ENCODE measurements at places on chromosomes 2 and 18.

- no peak for DNase-seq
Measured at GRCh38 chr2:136328207-136328795, 210.4 kb upstream of the CXCR4 start.

GRCh38 chr18:275486-275885 lies 7.6 kb upstream of the THOC1 start:
- no peak for DNase-seq

GRCh38 chr2:105576050-105576439 lies 168.7 kb upstream of the NCK2 start:
- DNase-seq, result no peak

- DNase-seq, result no peak
Measured at GRCh38 chr2:96170626-96171025, 25.4 kb upstream of the DUSP2 start.

- DNase-seq, result no peak
Measured at GRCh38 chr2:95234816-95235215, 27.5 kb downstream of the ZNF892 start.

- no peak for DNase-seq
Measured at GRCh38 chr2:72994991-72995380, 76.5 kb downstream of the SFXN5 start.

GRCh38 chr2:165794536-165794928 lies 485 bp upstream of the GALNT3 start:
- no peak for DNase-seq

DNA sequence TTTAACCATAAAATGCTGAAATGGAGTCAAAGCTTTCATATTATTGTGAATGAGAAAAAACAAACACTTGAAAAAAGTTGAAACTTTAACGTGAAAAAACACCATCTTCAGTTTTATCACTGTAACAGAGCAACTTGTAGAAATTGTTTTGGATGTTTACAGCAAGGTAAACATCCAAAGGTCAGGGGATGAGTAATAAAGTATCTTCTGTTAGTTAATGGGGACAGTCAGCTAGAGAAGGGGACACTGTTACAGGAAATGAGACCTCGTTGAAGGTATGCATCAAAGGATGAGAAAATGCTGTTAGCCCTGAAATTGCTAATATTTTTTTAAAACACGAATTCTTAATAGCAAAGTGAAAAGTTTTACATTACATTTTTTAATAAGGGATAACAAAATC lies 2.9 kb downstream of the RHBDD1 start:
- DNase-seq, result no peak

- DNase-seq, result no peak
Measured at GRCh38 chr2:235550378-235550760, 56.5 kb downstream of the AGAP1 start.

- no peak for DNase-seq
Measured at GRCh38 chr2:100767224-100767653, 52.7 kb upstream of the NPAS2 start.

GRCh38 chr2:217954971-217955740 lies 47.6 kb downstream of the TNS1 start:
- DNase-seq, result no peak

- no peak for DNase-seq
Measured at GRCh38 chr2:45102141-45102540, 92.9 kb upstream of the SIX2 start.

All from cortex of kidney (tissue), 1 donor.